ELF-1 (cell line): ENCODE measurements at places on chromosomes 12 and 14.
A peak's percentile ranks its signal among the peaks of the same experiment; 100 is the strongest.

DNA sequence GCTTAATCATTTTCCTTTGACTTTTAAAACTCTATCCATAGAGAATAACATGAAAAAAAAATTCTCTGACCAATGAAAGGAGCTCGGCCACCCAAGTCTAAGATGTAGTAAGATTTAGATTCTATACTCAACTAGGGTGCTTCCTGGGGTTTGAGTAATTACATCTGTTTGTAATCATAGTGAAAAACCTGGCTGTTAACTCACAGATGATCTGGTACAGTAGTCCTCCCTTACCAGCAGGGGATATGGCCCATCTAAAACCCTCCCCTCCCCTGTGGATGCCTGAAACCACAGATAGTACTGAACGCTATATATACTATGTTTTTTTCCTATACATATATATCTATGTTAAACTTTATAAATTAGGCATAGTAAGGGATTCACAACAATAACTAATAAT lies 89.2 kb downstream of the DAAM1 start:
- DNase-seq: no peak

DNA sequence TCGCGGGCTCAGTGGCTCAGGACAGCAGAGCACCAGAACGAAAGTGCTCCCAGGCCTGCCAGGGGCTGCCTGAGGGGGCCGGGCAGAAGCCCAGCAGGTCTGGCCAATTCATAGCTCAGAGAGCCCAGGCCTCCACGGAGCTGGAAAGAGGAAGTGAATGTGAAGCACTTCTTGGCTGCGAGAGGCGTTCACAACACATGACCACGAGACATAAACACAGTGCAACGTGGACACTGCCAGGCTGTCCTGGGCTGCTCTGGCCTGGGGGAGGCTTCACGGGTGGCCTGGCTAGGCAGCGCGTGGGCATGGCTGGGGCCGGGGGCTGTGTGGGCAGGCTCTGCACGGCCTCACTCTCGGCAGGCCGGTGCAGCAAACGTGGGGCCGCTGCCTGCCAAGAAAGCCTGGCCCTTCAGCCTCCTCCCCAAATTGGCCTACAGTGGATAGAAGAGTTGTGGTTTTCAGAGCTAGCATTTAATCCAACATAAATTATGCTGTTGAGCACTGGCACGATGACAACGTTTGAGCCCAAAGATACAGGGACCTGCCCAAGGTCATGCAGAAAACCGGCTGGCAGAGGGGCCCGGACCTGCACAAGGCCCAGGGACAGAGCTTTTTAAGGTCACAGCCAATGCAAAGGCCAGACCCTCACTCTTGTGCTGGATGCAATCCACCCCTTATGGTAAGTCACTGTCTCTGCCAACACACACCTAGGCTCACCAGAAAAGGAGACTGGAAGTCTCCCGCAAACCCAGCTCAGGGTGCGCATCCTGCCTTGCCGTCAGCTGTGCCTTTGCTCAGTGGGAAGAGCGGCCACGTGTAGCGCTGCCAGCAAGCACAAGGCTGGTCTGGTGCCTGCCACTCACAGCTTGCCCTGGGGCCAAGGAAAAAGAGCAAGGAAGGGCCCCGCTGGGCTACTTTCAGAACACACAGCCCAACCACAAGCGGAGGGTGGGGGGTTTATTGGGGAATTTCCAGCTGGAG lies 8.6 kb downstream of the SLC25A29 start:
- peak; percentile 73 for DNase-seq

- DNase-seq: no peak
These were observed 621 bp upstream of the TMEM117 start for GRCh38 chr12:43835264-43835655.

DNA sequence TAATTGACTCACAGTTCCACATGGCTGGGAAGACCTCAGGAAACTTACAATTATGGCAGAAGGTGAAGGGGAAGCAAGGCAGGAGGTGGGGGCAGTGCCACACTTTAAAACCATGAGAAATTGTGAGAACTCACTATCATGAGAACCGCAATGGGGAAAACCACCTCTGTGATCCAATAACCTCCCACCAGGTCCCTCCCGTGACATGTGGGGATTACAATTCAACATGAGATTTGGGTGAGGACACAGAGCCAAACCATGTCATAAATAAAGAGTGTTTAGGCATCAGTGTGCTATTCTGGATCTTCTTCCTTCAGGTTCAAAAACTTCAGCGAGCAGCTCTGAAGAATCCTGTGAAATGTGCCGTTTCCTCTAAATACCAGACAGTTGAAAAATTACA lies 9.7 kb downstream of the DDX47 start:
- DNase-seq: no peak

DNA sequence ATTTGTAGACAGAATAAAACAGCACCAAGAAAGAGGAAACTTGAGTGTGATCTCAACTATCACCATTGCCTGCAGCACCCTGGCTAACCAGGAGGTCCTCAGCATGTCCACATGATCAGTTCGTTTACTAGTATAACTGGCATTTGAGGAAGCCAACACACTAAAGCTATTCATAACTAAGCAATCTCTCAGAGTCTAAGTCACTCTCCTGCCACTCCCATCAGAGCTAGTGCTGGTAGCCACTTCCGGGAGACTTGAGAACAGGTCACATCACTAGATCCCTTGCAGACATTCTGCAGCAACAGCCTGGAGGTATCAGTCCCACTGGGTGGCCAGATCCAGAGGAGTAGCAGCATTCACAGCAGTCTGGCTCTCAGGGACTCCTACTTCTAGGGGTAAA lies 352.9 kb upstream of the OR4E1 start:
- no peak for DNase-seq

- DNase-seq: peak; percentile 51
These were observed 5.0 kb downstream of the RASAL1 start for GRCh38 chr12:113130457-113131135.

GRCh38 chr12:65818454-65819382 lies 5.6 kb upstream of the HMGA2 start:
- DNase-seq: no peak

DNA sequence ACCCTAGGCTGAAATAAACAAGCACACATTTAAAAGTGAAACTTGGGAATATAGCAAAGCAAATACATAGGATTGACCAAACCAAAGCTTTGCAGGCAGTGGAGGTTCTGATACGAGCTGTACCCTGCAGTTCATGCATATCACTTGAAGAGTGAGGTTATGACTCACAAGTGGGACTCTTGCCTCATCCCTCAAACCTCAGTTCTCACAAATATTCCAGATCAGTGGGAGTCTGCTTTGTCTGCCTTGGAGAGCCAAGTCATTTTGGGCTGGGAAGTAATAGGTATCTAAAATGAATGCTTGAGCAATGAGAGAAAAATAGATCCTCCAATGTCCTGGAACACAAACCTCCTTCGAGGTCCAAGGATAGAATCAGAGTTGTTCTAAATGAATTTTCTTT lies 116.4 kb downstream of the LRIG3 start:
- DNase-seq: no peak

DNA sequence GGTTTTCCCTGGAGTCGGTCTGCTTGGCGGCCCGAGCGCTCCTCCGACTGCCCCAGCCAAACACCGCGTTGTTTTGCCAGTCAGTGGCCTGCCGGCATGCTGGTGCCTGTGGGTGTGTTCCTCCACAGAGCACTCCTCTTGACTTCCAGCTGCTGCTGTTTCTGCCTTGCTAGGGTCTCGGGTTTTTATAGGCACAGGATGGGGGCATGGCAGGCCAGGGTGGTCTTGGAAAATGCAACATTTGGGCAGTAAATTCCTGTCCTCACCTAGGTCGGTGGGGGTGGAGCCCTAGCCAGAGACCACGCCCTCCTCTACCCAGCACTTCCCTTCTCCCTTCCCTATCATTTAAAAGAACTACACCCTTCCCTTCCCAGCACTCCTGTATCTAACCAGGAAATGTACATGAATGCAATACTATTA lies 34.7 kb upstream of the VASH1 start:
- peak; percentile 17 for DNase-seq

GRCh38 chr14:54760866-54761575 lies 141.6 kb downstream of the GCH1 start:
- no peak for DNase-seq

- DNase-seq: no peak
These were observed 379.0 kb downstream of the NPAS3 start for GRCh38 chr14:33317675-33318074.

- no peak for DNase-seq
These were observed 31.8 kb downstream of the MAX start for GRCh38 chr14:65070471-65070976.

DNA sequence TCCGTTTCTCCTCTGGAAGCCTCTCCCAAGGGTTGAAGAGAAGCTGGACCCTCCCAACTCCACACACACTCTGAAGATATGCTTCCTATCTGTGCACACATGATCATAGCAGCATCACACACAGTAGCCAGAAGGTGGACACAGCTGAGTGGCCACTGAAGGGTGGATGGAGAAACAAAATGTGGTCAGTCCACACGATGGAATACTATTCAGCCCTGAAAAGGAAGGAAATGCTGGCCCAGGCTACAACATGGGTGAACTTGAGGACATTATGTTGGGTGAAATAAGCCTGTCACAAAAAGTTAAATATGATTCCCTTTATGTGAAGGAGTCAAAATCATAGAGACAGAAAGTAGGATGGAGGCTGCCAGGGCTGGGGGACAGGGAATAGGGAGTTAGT lies 43.9 kb upstream of the DLK1 start:
- DNase-seq: no peak

GRCh38 chr14:95034788-95035187 lies 122.5 kb downstream of the DICER1 start:
- DNase-seq: no peak

DNA sequence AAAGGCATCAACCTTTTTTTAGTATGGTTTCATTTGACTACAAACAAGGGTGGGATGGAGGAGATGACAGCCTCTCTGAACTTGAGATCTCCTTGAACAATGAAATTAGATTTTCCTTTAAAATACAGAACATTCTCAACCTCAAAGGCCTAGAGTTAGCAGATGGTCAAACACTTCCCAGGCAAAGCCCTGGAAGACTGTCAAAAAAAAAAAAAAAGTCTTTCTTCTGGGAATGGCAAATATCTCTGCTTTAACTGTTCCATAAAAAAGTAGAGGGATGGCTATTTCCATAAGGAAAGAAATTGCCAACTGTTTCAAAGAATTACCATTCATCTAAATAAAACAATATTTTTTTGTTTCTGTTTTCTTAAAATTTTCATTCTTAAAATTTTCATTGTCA lies 870.8 kb downstream of the GALC start:
- no peak for DNase-seq

DNA sequence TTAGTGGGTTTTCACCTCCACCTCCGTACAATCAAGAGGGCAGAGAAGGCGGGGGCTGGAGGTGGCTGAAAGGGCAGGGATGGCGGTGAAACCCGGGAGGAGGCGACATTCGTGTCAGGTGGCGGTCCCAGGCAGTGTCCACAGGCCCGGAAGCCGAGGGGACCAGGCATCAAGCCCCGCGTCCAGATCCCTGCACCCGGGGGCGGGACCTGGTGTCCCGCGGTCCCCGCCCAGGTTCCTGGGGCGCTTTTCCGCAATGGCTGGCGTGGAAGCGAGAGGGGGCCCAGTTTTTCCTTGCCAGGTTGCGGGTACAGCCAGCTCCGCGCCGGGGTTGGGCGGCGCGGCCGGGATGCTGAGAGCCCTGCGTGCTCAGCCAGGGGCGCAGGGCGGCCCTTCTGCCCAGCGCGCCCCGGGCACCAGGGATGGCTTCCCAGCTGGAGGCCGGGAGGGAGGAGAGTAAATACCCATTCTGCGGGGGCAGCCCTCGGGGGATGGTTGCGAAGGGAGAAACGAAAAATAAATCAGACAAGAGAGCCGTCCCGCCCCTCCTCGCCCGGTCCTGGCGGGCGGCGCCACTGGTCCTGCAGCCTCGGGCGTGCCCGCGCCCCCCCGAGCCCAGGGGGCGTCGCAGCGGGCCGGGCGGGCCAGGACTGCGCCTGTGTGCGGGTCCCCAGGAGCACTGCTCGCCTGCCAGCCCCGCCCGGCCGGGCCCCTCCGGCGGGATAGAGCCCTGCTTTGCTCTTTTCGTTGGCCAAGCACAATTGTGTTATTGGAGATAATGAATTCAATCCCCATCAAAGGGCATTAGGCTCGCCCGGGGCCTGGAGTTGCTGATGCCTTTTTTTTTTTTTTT lies 11.5 kb downstream of the FOXA1 start:
- peak; percentile 74 for DNase-seq

- no peak for DNase-seq
These were observed 65.8 kb downstream of the NTN4 start for GRCh38 chr12:95724767-95725166.

- no peak for DNase-seq
These were observed 3.3 kb upstream of the ING4 start for GRCh38 chr12:6666211-6666610.

DNA sequence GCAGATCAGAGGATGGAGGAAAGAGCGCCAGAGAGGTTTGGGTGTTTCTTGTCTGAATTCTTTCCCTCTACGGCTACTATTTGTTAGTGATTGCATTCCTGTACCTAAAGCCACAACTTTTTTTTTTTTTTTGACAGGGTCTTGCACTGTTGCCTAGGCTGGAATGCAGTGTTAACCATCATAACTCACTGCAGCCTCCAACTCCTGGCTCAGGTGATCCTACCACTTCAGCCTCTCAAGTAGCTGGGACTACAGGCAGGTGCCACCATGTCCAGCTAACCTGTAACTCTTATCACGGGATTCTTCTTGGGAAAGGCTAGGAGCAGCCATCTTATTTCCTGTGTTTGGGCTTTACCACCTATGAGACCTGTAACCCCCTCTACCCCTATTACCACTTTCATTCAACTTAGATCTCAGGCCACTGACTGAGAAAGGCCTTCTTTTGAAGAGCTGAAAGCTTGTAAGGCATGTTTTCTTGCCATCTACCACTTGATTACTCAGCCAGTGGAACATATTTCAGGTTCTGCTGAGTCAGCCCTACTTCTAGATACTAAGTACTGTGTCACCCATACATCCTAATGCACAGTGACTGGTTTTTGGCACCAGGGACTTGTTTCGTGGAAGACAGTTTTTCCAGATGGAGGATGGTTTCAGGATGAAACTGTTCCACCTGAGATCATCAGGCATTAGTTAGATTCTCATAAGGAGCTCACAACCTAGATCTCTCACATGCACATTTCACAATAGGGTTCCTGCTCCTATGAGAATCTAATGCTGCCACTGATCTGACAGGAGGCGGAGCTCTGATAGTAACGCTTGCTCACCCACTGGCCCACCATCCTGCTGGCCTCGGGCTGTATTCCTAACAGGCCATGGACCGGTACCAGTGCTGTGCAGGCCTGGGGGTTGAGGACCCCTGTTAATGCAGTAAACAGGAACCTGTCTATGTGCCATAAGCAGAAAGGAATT lies 6.9 kb downstream of the VEZT start:
- DNase-seq: no peak

DNA sequence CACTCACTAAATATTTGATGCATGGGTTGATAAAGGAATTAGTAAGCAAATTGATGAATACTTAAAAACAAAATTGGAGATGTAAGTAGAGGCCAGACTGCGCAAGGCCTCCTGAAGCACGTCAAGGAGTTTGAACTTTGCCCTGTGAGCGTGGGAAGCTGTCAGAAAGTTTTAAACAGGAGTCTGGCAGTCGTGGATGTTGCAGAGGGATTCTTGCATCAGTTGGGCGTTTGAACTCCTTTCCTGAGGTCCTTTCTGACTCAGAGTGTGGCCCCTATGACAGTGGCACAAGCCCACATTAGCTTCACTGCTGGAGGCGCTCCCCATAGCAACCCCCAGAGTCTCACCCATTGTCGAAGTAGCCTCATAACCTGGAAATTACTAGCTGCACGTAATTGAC lies 17.9 kb upstream of the IL22 start:
- no peak for DNase-seq
